ENCODE measurements at places on chromosomes 1 and 21.

- DNase-seq: no peak
Measured at GRCh38 chr21:18204931-18205330, 39.7 kb upstream of the CHODL start.

GRCh38 chr1:117985973-117986372 lies 56.4 kb downstream of the WDR3 start:
- DNase-seq: no peak

DNA sequence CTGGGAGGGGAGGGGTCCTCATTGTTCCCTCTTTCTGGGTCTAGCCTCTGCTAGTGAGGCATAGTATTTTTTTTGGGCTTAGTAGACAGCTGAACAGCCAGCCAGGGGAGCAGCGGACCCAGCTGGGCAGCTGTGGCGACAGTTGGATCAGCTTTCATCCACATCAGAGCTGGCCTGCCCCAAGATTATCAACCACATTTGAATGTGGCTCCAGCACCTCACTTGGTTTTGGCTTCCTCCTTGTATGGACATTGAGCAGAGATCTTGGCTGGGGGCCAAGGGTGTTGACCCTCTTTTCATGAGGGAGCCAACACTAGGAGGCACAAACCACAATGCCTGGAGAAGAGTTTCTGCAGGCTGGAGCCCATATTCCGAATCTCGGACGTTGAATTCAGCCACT lies 25.0 kb downstream of the WNT4 start:
- DNase-seq: no peak

DNA sequence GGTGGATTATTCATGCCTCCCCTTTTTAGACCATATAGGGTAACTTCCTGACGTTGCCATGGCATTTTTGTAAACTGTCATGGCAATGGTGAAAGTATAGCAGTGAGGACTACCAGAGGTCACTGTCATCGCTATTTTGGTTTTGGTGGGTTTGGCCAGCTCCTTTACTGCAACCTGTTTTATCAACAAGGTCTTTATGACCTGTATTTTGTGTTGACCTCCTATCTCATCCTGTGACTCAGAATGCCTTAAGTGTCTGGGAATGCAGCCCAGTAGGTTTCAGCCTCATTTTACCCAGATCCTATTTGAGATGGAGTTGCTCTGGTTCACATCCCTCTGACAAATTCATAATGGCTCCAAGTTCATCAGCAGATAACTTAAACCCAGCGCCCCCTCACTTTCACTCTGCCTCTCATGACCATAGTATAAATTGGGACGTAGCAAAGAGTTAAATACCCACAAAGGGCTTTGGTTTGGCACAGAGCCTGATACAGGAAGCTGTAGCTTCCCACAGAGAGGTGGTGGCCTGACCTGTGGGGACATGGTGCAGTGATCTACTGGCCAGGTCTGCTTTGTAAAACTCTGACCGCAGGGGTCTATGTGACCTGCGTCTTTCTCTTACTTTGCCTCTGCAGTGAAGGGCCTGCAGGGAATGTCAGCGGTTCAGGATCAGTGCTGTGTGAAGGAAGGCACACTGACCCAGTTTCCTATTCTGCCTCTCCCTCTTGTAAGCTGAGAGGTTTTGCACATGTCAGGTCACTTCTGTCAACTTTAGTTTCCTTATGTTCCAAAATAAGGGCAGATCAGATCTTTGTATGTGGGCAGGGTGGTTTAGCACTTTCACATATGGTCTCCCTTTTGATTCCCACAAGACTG lies 78.1 kb upstream of the ZNF644 start:
- DNase-seq: no peak

Data from skeletal muscle cell (primary cell).